Activated effector memory CD4-positive, alpha-beta T cell treated with Interleukin-2 at 50 U/mL for 16 hours (primary cell): ENCODE measurements at places on chromosomes 4 and X.

DNA sequence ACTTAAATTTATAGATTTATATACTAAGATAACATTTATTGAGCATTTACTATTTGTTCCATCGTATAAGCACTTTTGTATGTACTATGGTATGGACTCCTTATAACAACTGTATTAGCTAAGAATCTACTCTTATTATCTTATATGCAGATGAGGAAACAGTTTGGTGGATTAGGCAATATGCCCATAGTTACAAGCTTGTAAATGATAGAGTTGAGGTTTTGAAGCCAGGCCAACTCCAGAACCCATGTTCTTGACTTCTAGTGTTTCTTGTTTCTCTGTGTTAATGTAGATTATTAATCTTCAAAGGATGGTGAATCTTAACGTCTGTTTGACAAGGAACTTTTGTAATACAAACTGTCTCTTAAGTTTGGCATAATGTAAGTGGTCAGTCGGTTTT is 71.3 kb downstream of the STIM2 start:
- no peak for DNase-seq

DNA sequence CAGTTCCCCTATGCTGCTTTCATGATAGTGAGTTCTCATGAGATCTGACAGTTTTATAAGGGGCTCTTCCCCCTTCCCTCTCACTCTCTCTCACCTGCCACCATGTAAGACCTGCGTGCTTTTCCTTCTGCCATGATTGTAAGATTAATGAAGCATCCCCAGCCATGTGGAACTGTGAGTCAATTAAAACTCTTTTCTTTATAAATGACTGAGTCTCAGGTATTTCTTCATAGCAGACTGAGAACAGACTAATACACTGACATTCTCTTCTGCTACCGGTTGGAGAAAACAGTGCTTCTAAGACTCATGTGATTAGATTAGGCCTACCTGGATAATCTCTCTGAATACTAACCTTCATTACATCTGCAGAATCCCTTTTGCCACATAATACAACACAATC is 45.4 kb upstream of the TRPC5OS start:
- no peak for DNase-seq

DNA sequence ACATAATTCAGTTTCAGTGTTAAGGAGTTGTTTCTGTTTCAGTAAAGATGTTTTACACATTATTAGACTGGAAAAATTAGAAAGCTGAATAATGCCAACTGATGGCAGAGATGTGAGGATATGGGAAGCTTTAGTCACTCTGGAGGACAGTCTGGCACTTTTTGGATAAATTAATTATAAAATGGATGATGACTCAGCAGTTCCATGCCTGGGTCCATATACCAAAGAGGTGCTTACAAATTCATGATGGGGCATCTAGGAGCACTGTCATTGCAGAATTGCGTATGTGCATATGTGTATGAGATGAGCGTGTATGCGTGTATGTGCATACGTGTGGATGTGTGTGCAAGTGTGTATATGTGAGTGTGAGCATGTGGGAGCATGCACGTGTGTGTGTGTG is 31.2 kb upstream of the ANKRD50 start:
- DNase-seq = no peak

GRCh38 chr4:73185903-73186302 is 72.7 kb downstream of the ANKRD17 start:
- DNase-seq = no peak

GRCh38 chr4:41374490-41374889 is 117.8 kb downstream of the UCHL1 start:
- no peak for DNase-seq

DNA sequence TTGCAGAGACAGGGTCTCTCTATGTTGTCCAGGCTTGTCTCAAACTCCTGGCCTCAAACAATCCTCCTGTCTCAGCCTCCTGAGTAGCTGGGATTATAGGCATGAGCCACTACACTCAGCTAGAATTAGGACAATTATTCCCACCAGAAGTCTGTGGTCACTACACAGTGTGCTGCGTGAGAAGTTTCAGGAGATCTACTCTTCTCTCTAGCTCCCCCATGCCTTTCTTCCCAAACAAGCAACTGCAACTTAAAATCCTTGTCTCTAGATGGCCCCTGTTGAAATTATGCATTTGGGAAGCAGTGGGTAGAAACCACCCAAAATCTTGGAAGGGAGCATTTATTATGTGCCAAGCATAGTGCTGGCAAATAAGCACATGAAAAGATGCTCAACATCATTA is 21.1 kb upstream of the MAP7D3 start:
- no peak for DNase-seq

GRCh38 chr4:16351161-16351560 is 124.9 kb upstream of the TAPT1 start:
- DNase-seq = no peak

DNA sequence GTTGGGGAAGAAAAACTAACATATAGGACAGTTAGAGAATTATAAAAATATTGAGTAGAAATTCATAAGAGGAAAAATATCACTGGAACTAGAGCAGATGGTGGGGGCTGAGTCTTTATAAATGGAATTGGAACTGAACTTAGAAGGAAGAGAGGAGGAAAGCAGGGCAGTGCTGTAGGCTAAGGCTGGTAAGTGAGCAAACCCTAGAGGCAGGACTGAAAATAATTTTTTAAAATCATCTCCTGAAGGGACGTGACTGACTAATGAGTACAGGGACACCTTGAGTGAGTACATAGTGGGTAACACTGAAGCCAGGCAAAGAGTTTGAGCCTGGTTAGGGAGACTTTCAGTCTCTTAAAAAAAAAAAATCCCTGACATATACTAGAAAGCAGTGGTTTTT is 63.3 kb downstream of the GALNT7 start:
- DNase-seq = no peak

- DNase-seq = no peak
Measured at GRCh38 chr4:188992706-188993105, 853.5 kb downstream of the TRIML1 start.

- no peak for DNase-seq
Measured at GRCh38 chrX:28609917-28610613, 22.8 kb downstream of the IL1RAPL1 start.

DNA sequence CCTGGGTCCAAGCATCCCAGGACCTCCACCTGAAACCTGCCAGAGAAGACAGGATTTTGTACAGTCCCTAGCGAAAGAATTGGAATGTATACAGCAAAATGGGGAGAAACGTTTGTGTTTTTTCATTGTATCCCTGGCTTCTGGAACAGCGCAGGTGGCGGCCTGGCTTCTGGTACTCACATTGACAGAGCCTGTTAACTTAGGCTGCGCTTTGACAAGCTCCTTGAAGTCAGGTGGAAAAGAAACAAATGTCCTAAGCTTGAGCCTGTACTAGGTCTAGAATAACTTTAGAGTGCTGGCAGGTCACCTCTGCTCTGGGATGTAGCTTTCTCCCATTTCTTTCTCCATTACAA is 343.7 kb upstream of the KLF3 start:
- no peak for DNase-seq

GRCh38 chr4:184292465-184292867 is 74.8 kb upstream of the ENPP6 start:
- no peak for DNase-seq

GRCh38 chrX:15856222-15856587 is 1.6 kb upstream of the AP1S2 start:
- no peak for DNase-seq

GRCh38 chrX:13200398-13200797 is 119.5 kb downstream of the ATXN3L start:
- no peak for DNase-seq

DNA sequence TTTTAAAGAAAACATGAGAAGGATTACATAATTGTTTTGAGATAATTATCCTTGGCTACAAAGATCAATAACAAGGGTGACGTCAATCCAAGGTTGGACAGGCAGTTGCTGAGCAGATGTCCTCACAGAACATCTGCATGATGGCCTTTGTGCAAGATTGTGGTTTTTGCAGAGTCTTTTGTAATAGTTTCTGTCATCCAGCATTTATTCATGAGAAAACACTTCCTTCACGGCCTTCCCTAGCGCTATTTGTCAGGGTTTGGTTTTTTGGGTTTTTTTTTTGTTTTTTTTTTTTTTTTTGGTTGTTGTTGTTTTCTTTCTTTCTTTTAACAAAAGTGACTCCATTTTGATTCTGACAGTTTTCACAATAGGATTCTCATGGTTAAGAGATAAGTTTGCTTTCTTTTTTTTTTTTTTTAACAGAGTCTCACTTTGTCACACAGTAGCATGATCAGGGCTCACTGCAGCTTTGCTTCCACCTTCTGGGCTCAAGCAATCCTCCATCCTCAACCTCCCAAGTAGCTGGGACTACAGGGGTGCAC is 31.5 kb upstream of the ELF2 start:
- DNase-seq = no peak

DNA sequence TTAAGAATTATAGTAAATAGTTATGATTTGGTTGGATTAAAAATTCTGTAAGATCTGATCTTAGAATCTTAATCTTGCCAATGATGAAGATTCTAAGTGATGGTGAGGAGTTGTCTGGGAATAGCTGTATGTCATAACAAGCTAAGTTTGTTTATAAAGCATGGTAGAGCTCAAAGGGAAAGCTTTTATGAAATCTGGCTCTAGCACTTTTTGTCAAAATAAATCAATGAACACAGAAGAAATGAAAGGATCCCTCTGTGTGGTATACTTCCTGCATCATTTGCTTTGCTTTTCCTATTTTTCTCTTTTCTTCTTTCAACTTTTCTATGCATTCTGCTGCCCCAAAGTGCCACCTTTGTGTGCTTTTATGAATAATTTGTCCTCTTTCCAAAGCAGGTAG is 193.5 kb upstream of the FAT1 start:
- DNase-seq = no peak

DNA sequence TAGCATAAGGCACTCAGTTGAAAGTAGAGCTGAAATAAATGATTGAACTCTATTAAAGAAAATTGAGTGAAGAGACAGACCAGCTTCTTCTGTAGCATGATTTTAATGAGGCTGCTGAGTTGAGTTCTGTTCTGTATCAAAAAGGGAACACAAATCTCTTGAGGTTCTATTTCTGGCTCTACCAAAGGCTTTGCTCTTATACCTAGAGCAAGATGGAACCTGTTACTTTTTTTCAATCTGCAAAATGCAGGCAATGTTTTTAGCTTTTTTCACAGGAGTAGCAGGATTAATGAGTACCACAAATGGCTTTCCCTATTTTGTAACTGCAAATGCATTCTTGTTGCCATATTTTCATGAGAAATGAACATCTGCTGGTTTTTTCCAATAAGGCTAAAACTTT is 4.2 kb upstream of the ERVMER34-1 start:
- no peak for DNase-seq

- DNase-seq = no peak
Measured at GRCh38 chrX:11430271-11430670, 137.1 kb downstream of the AMELX start.

DNA sequence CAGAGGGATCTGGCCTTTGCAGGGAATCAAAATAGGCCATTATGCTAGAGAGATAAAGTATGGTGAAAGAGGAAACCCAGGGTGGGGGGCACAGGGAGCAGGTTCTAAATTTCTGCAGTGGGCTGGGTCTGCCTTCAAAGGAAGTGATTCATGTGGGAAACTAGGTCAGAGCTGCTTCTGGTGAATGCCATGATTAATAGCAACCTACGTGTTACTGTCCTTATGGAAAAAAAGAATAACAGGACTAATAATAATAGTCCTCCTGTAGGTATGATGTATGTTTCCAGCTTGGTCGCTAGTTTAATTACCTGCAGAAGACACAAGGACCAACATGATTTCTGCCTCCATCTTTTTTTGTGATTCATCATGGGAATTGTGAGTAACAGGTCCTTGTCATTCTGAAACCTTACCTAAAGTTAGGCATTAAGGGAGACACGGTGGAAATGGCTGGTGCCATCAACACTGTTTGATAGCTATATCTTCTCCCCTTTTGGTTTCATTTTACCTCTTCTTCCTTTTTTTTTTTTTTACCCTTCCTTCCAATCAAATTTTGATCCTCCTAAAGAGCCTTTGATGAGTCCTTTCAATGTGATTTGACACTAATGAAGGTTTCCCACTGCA is 180.4 kb downstream of the CPEB2 start:
- no peak for DNase-seq

DNA sequence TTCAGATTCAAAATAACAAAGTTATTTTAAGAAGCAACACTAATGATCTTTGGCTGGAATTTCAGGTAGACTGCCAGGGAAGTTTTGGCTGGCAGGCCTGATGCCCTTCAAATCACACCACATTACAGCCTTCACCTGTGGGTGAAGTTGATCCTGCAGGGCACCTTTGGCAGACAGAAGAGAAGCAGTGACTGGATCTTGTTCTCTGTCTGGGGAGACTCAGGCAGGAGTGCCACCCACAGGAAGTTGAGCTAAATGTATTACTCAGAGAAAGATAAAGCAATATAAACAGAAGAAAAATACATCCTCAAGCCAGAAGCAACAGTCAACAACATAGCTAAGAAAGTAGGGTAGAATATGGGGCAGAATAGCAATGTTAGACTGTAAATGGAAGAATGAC is 12.8 kb upstream of the CFAP299 start:
- DNase-seq = no peak
